ENCODE measurements at places on chromosomes 2 and 18. TPM values are rescaled to one million over a fixed set of nuclear protein-coding genes. Genes with fewer than 3 reads are reported as not detected.
A peak's percentile ranks its signal among the peaks of the same experiment; 100 is the strongest.

GRCh38 chr2:169303579-169304305 is 58.6 kb downstream of the LRP2 start:
- peak; percentile 4 for DNase-seq

DNA sequence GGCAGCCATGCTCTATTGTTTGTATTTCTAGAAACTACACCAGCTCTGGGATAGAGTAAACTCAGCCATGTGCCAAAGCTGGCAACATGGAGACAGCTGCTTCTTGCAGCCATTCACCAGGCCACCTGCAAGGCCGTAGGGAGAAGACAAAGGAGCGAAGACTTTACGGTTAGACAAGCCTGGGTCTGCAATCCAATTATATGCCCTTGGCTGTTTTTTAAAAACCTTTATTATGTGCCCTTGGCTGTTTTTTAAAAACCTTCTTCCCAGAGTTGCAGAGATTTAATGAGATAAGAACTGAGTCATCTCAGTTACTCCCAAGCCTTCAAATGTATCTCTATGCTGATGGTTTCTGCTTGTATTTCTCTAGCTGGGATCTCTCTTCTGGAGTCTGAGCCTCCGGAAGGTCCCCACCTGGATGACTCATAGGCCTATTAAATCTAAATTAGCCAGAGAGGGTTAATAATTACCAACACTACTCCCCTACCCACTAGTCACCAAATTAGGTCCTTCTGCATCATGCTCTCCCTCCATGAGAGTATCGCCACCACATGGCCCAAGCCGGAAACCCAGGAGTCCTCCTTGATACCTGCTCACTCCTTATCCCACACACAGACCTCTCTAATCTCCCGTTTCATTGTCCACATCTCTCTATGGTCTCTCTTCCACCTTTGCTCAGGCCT is 17.5 kb upstream of the DPP4 start:
- peak; percentile 93 for DNase-seq

- no peak for DNase-seq
These were observed at the start of gene OXER1 for GRCh38 chr2:42764096-42764495. OXER1 (minus strand) TSS chr2:42764135; CDS start chr2:42764062, 73 bp downstream.

- DNase-seq: no peak
These were observed 89.1 kb downstream of the SCN2A start for GRCh38 chr2:165328272-165328671.

The LYG2 gene
- not detected for total RNA-seq

DNA sequence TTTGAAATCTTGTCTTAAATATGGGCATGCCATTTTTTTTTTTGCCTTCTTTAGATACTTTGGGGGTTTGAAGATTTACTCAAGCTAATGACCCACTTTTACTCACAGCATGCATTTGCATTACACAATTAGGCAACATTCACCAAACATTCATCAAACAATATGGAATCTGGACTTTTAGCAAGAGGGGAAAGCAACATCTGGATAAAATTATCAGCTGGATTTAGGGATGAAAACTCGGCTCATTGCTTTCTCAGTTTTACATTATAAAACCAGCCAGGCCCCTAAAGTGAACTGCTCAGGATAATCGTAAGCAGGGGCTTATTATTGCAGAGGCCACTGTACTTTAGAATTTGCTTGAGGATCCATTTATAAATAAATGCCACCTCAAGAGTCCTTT is 44.7 kb downstream of the SOX11 start:
- no peak for DNase-seq

- no peak for DNase-seq
These were observed 129.3 kb downstream of the AGAP1 start for GRCh38 chr2:235623111-235623510.

The ALPI gene
- total RNA-seq: not detected

DNA sequence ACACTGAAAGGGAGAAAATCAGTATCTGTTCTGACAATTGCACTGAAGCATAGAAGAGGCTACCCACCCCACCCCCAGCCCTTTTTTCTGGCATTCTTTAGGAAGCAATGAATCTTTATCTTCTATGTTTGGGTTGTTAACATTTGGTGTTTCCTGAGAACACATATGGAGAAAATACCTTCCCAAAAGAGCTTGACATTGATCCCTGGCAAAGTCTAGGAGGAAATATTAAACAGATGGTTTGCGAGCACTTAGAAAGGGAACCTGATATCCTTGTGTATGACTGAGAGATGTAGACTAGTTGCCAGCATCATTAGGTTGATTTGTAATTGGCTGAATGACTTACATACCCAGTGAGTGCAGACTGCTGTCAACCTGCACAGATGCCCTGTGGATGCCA is 42.9 kb downstream of the DOK1 start:
- peak; percentile 14 for DNase-seq

DNA sequence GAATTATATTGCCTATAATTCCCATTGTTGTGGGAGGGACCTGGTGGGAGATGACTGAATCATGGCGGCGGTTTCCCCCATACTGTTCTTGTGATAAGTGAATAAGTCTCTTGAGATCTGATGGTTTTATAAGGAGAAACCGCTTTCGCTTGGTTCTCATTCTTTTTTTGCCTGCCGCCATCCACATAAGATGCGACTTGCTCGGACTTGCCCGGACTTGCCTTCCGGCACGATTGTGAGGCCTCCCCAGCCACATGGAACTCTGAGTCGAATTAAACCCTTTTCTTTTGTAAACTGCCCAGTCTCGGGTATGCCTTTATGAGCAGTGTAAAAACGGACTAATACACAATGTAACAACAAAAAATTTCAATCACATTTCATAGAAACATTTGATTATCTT is 115.8 kb downstream of the C2orf74 start:
- DNase-seq: no peak

DNA sequence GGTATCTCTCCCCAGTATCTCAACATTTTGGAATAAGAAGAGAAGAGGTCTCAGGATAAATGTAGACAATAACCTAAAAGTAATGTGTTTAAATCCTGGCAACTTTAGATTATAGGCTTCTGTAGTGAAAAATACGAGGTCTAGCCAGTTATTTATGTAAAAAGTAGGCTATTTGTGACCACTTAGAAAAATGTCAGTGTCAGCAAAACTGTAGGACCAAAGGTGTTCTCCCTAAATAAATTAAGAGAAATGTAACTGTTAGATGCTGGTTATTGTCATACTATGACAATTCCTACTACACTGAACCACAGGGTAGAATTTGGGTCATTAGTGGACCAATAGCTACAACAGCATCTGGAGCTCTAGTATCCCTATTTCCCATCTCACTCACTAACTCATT is 2.0 kb downstream of the SUPT7L start:
- DNase-seq: no peak

GRCh38 chr2:26542676-26543505 is 65.0 kb upstream of the OTOF start:
- no peak for DNase-seq

GRCh38 chr2:182242609-182243008 is 184.2 kb downstream of the PDE1A start:
- no peak for DNase-seq

DNA sequence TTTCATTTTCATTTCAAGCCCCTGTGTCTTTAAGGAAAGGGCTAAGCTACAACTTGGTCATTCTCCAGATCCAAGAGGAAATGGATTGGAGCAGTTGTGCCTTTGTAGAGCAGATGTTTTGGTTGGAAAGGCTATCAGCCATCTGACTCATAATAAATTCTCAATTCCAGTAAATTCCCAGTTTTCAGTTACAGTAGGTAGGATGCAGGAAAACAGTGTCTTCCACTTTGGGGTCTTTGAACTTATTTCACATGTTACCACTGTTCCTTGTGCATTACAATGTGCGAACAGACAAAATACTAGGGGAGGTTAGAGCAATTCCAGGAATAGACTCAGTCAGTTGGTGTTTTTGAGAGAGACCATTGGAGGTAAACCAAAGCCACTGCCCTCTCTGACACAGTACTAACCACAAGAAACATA is 211.9 kb downstream of the BABAM2 start:
- DNase-seq: peak; percentile 91

DNA sequence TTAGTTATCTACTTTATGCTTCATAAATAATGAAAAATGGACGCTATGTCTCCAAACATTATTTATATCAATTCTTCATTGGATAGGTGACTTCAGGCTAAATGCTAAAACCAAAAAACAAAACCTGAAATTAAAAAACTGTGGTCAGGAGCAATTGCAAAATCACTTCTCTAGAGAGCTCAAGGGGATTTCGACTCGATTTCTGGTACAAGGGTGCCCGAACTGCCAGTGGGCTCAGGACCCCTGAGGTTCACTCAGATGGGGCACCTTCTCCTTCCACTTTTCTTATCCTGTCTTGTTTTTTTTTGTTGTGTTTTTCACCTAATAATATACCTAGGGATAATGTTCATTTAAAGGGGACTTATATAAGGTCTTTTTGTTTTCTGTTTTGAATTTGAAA is 65.8 kb upstream of the CELF4 start:
- no peak for DNase-seq

The UGT1A7 gene
- not detected for total RNA-seq

DNA sequence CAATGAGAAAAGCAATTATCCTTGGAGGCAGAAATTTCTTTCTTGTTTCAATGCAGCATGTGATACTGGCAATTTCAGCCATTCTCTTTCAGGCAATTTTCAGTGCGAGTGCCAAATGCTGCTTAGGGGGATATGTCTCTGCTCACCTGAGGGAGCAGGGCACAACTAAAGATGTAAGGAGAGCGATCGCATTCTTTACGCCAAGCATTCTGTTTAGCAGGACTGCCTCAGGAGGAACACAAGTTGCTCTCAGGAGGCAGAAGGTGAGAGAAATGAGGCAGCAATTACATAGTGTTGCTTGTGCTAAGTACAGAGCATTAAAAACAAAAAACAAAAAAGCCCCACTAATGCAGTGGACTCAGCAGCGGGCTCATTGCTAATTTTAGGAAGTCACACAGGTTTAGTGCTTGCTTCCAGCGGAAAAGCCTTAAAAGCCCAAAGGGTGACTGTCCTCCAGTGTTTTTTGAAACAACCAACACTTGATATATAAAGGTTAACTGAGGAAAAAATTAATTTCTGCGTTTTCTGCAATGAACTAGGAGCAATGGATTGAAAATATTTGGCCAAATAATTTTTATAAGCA is 116.9 kb downstream of the METTL8 start:
- no peak for DNase-seq

DNA sequence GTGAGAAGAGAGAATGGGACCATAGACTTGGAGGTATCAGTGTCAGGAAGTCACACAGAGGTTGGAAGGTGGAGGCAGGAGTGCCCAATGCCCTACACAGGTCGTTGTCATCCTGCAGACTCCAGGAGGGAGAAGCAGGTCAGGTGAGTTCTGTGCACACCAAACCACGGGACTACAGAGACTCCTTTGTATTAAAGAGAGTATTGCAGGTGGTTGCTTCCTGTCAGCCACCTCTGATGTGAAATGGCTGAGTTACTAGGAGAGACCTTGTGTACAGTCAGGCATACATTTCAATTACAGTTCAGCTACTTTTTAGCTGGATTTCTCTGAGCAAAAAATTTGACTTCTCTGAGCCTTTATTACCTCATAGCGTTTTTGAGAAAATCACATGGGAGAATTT is 51.6 kb downstream of the SPP2 start:
- DNase-seq: no peak

The RGPD8 gene
- total RNA-seq: 3.4 TPM

The ASXL3 gene
- total RNA-seq: not detected

DNA sequence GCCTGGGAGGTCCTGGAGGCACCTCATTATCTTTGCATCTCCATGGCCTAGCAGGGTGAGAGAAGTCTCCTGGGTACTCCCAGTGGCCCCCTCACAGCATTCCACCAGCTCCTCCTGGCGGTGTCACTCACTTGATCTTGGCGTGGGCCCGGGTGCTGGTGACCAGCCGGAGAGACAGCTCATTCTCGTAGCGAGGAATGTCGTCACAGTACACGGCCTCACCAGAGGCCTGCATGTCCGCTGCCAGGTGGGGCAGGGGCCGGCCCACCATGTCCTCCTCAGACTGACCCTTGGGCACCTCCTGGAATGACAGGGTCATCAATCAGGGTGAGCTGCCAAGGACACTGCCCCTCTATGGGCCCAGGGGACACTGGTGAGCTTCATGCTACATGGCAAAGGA is 42.4 kb downstream of the XDH start:
- no peak for DNase-seq

GRCh38 chr18:57208047-57208446 is 61.2 kb downstream of the BOD1L2 start:
- DNase-seq: no peak

The ANKRD30B gene
- 0.59 TPM for total RNA-seq

DNA sequence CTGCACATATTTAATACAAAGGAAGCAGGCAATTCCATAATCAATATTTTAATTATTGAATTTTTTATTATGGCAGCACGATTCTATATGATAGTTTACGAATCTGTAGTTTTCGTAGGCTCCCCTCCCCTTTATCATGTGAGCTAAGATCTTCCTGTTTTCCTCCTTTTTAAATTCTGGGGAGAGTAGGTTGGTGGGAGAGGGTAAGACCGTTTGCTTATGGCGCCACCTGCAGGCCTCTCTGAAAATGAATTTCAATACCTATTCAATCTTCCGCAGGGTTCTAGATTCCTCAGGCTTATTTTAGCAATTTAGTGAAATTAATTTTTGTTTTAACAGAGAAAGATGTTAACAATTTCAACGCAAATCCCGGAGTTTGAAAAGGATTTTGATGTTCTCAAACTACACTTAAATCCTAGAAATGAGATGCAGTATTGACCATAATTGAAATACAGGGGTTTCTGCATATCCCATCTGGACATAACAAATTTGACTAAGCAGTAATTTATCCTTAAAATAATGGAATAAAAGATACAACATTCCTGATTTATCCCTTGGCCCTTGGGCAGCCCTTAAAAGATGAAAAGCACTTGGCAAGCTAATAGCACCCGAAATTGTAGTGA is 12.8 kb upstream of the GBX2 start:
- DNase-seq: peak; percentile 69

The TDRD15 gene
- not detected for total RNA-seq

GRCh38 chr2:105604938-105605337 is 139.8 kb upstream of the NCK2 start:
- DNase-seq: peak; percentile 48

GRCh38 chr18:46340716-46341115 is 236.5 kb downstream of the HAUS1 start:
- no peak for DNase-seq

The LRRC30 gene
- total RNA-seq: not detected

DNA sequence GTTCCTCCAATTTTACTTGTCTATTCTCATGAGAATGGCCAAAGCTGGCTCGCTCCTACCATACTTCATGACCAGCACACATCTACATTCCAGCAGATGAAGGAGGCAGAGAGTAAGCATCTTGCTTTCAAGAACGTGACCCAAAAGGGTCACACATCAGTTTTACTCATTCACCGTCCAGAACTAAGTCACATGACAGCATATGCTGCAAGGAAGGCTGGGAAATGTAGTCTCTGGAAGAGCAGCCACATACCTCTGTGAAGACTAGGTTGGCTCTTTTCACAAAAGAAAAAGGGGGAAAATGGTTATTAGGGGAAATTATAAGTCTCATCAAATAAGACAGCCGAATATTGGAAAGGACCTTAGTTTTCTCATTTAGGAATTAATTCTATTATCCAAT is 835.3 kb downstream of the EPHA4 start:
- peak; percentile 5 for DNase-seq

DNA sequence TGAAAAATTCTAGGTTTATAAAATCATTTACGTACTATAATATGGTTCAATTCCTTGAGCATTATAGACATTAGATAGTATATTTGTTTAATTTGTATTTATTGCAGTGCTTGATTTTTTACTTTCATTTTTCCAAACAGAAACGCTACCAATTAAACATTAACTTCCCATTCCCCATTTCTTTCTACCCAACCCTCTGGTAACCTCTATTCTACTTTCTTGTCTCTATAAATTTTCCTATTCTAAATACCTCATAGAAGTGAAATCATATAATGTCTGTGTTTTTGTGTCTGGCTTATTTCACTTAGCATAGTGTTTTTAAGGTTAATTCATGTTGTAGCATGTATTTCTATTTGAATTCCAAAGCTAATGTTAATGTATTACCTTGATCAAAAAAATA is 11.6 kb upstream of the SLC39A10 start:
- DNase-seq: no peak

Data from RPMI7951 (cell line).